ENCODE measurements at places on chromosomes 1 and 21. TPM values are rescaled to one million over a fixed set of nuclear protein-coding genes. Genes with fewer than 3 reads are reported as not detected.

DNA sequence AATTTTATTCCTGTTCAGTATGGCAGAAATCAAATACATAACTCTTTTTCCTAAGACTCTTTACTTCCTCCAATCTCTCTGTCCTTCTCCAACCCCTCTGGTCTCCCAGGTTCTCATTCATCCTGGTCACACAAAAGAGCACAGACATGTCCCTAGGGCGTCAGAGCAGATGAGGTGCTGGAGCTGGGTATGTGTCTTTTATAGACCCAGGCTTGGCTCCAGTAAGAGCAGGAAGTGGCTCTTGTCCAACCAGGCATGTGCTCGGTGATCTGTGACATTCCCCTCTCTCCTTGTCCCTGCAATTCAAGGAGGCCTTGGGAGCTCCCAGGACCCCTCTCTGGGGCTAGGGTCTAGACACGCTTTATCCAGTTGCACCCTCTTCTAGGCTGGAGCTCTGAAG, 18.0 kb upstream of the LCE2D start:
- no peak for DNase-seq

DNA sequence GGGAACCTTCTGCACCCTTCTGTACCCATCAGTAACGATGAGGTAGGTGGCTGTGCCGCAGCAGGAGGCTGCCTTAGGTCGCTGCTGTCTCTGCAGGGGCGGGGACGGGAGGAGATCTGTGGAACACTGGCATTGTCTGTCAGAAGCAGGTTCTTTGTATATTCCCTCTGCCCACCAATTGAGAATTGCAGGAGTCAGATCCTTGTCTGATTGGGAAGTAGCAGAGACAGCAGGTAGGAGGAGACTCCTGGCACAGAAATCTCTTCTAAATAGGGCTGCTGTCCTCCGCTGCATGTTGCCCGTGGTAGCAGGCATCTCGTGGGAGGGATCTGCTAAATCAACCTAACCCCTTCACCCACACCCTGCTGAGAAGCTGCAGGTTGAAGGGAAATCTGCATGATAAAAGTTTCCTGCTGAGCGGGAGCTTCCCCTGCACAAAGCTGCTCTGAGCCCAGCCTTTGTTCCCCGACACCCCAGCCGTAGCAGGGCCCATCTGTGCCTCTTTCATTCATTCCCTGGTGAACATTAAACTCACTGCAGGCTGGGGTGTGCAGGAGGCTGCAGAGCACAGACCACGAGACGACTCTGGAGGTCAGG, 15.9 kb downstream of the SARS1 start:
- DNase-seq, result no peak

DNA sequence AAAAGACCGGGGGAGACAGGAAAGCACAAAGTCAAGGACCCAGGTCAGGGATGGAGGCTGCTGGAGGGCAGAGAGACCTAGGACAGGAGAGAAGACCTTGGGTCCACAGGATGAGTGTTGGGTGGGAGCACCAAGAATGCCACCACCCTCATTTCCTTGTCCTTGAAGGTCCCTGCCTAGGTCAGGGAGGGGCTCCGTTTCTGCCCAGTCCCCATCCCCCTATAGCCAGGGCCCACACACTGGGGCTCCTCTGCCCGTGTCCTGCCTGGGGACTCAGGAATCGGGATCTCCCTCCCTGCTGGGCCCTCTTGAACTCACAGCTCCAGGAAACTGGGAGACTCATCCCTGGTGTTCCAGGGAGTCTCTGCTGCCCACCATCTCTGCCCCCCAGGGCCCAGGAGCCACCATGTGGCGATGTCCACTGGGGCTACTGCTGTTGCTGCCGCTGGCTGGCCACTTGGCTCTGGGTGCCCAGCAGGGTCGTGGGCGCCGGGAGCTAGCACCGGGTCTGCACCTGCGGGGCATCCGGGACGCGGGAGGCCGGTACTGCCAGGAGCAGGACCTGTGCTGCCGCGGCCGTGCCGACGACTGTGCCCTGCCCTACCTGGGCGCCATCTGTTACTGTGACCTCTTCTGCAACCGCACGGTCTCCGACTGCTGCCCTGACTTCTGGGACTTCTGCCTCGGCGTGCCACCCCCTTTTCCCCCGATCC, 584 bp downstream of the TINAGL1 start:
- DNase-seq, result no peak

DNA sequence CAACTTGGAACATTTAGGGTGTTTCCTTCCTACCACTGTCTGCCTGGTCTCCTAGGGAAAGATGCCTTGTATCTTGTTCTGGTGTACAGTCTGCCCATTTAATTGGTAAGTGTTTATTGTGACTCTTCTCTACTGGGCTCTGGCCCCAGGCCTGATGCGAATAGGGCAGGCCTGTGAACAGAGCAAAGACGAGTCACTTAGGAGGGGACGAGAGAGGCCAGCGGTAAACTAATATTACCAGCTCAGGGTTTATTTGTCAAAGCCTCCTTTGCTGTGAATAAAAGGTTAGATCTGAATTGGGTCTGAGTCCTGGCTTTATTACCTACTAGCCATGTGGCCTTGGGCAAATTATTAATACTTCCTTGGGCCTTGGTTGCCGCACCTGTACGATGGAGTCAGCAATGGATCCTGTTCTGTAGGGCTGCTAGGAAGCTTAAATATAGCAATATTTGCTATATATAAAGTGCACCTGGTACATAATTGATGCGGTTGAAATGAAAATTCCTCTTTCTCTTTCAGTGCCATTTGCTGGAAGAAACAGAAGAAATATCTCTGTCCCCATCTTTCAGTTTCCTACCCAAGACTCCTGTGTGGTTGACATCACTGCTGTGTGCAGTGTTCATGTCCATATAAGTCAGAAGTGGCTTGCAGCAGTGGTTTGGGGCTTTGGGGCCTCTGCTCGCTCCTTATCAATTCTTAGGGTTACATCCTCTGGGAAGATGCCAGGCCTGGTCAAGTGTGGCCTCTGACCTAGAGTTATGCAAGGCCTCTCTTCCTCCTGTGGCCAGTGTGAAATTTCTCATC, 32.4 kb downstream of the MAPKAPK2 start:
- DNase-seq, result no peak

GRCh38 chr1:22591576-22591975, 28.3 kb downstream of the EPHA8 start:
- no peak for DNase-seq

DNA sequence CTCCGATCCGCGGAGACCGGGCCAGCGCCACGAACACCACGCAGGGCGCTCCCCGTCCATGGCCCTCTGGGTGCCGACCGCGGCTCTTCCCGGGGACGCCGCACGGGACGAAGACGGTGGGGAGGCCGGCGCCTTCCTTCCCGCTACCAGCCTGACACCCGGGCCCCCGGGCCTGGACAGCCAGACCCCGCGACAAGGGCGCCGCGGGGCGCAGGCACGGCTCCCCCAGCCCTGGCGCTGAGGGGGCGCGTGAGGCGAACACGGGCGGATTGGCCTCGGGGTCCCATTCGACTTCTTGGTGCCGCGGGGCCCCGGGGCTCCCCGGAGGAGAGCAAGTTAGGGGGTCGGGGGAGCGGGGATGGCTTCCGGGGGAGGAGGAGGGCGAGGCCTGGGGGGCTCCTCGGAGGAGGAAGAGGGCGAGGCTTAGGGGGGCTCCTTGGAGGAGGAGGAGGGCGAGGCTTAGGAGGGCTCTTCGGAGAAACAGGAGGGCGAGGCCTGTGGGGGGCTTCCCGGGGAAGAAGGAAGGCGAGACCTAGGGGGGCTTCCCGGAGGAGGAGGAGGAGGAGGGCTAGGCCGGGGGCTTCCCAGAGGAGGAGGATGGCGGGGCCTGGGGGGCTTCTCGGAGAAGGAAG, 537 bp upstream of the KLHL17 start:
- no peak for DNase-seq

SOX13 gene
- total RNA-seq, result 9.2 TPM

CHIA gene
- not detected for total RNA-seq

PADI4 gene
- total RNA-seq, result not detected

IL20 gene
- not detected for total RNA-seq

SPRR2F gene
- total RNA-seq, result not detected

TTC13 gene
- 15.8 TPM for total RNA-seq
